DMS153 (cell line): ENCODE measurements at places on chromosomes 3 and 15.

GRCh38 chr15:28944696-28945300, 59.0 kb downstream of the APBA2 start:
- no peak for DNase-seq

DNA sequence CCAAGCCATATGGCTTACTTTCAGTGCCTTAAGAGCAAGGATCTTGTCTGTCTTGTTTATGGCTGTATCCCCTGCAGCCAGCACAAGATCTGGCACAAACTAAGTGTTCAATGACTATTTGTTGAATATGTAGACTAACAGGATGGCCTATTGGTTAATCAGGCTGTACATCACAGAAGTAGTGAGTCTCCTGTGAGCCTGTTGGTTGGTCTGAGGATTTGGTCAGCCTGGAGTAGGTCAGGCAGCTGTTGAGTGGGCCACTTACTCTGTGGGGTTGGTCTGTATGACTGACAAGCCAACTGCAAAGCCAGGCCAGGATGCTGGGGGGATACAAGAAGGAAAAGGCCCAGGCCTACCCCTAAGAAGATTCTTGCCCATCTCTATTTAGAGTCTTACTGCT, 33.4 kb upstream of the CILP start:
- no peak for DNase-seq

DNA sequence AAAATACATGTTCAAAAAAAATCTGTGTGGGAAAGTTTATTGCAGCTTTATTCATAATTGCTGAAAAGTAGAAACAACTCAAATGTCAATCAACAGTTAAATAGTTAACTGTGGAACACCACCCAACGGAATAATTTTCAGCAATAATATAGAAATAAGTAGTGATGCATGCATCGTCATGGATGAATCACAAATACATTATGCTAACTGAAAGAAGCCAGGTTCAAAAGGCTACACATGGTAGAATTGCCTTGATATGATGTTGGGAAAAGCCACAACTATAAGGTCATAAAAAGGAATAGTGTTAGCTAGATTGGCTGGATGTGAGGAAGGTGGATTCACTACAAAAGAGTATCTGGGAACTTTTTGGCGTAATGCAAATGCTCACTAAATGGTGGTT, 82.0 kb downstream of the GMNC start:
- DNase-seq: no peak

- DNase-seq: no peak
These were observed 1.6 kb upstream of the PCSK6 start for GRCh38 chr15:101490922-101491733.

DNA sequence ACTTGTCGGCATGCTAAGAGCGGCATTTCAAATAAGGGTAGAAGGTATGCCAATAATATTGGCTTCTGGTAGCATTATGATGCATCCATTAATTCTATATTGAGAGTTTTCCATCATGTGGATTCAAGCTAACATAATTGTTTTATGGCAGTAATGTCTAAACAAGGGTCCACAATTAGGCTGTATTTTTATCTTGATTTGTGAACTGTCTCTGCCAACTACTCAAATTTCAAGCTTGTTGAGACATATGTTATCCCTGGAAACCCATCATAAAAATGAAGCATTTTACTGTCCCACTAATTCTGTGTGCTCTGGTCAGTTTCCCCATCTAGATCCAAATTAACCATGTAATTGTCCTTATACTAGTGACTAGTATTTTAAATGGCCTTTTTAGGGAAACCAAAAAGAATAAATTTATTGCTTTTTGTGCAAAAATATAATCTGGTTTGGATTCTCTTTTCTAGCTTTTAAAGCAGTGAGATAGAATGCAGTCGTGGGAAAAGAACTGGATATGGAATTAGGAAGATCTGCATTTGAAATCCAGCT, 1.2 kb upstream of the OSTN start:
- DNase-seq: no peak

DNA sequence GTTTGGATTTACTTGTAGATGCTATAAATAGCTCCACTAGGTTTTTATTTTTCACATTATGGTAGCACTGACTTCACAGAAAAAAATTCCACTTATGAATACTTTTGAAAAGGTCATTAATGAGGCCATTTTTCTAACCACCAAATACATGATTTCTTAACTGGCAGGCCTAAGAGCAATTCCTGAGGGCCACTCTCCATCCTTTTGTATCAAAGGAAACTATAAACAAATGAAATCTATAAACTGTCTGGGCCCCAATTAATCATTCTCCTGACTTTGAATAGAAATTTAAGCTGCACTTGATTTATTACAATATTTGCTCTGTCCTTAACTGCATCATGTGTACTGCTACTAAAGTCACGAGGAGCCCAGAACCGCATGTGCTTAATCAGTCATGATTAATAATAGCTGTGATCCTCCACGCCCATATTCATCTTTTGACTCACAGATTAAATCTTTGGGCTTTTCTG, 25.1 kb upstream of the MTMR10 start:
- peak; percentile 12 for DNase-seq

DNA sequence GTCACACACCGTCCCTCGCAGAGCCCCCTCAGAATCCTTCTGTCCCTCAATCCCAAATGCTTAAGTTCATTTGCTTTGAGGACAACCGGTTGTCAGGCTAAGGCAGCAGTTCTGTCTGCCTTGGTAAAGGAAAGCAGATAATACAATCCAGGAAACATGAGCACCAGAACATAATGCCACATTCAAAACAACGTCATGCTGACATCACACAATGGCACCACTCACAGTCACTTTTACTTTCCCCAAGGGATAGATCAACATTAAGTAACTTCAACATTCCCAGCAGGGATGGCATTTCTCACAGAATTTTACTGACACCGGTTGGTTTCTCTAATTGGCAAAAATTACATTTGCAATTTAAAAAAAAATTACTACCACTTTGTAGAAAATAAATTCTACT, 74.6 kb upstream of the PSMD6 start:
- DNase-seq: no peak

GRCh38 chr3:44021651-44022594, 219.8 kb upstream of the TOPAZ1 start:
- no peak for DNase-seq

DNA sequence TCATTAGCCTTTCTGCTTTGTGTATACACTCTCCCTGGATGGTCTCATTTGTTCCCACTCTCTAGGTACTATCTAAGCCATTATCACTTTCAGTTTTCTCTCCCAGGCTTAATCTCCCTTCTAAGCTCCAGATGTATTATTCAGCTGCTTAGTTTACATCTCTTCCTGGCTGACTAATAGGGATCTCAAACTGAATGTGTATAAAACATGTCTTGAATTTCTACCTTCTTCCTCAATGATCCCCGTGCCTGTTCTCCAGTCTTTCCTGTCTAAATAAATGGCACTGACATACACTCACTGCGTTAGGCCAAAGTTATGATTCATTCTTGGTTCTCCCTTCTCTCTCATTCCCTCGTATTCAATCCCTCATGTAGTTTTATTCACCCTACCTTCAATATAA, 127.3 kb downstream of the NR2F2 start:
- no peak for DNase-seq

- DNase-seq: no peak
These were observed 98.9 kb upstream of the PIAS1 start for GRCh38 chr15:67955252-67955651.
